Suppressor macrophage (primary cell): ENCODE measurements at places on chromosomes 6 and 20.

- peak; percentile 7 for DNase-seq
These were observed 9.7 kb downstream of the NOL7 start for GRCh38 chr6:13624871-13625288.

DNA sequence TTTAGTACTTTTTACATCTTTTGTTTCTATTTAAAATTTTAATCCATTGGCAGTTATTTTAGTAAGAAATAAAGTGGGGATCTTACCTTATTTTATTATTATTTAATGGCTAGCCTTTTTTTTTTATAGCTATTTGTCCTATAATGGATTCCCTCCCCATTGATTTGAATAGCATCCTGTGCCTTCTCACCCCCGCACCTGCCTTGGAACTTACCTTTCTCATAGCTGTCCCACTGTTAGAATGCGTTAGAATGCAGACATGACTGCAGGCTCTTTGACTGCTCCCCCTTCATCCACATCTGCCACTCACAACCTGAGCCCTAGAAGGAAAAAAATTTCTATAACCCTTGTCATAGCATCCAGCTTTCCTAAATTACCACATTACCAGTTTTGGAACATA, 9.1 kb downstream of the PKIB start:
- no peak for DNase-seq

DNA sequence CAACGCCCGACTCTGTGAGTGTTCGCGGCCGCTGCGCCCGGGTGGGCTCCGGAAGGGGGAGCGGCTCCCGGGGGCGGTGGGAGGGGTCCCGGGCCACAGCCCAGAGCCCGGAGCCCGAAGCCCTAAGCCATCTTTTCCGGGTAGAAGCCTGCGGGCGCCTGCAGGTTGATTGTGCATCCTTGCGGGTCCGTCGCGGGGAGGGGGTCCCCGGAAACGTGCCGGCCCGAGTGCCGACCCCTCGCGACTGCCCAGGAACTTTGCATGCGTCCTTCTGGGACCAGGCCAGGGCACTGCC, 413 bp downstream of the PTPRA start:
- DNase-seq: no peak

- peak; percentile 8 for DNase-seq
These were observed 7.9 kb downstream of the ZC2HC1B start for GRCh38 chr6:143872201-143872600.

- DNase-seq: no peak
These were observed 35.4 kb downstream of the TMX4 start for GRCh38 chr20:7984192-7984591.
